A172 (cell line): ENCODE measurements at places on chromosomes 5 and 9. TPM values are rescaled to one million over a fixed set of nuclear protein-coding genes. Genes with fewer than 3 reads are reported as not detected.

The NR2F1 gene
- 6.9 and 10.0 TPM in 2 replicates for total RNA-seq

The CDHR2 gene
- total RNA-seq, result 0.12 TPM in 1 of 2 replicates, not detected in the other

The TXNDC8 gene
- not detected in 2 replicates for total RNA-seq

- no peak for DNase-seq
These were observed 286.6 kb upstream of the POU5F2 start for GRCh38 chr5:94028001-94028400.

- no peak for DNase-seq
These were observed 123.9 kb upstream of the PUM3 start for GRCh38 chr9:2967766-2968165.

DNA sequence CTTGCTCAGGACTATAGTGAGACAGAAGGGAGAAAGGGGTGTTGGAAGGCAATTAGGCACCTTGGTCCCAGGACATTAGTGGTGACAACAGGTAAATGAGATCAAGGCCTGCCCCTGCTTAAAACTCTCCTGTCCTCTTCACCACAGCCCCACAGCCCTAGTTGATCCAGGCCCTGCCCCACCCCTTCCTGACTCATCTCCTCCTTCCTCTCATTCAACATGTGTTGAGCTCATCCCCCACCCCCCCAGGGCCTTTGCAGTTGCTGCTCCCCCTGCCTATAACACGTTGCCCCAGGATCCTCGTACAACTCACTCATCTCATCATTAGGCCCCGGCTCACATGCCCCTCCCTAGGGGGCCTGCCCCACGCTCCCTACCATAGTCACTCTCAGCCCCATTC lies 66.8 kb downstream of the TSPAN17 start:
- DNase-seq, result peak; percentile 13

DNA sequence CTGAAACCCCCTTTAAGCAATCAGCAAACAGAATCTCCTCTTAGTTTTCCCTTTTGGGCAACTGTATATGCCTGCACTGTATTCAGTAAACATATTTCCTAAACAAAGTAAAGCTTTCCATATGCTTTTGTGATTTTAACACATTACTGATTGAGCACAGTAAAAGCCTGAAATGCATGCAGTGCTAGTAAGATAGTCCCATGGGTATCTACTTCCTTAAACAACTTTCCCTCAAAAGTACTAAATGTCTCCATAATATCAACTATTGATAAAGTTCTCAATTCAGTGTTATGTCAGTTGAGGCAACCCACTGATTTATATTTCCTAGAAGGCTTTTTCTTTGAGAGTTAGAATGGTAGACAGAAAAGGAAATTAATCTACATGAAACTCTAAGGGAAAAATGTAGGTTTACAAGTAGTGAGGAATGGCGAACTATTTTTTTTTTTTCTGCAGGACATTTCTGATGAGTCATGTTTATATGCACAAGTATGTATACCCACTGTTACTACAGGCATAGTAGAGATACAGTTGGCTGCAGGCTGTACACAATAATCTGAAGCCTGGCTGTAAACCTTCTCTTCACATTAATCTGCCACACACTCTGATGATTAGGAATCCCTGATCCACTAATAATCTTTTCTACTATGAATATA lies 31.2 kb upstream of the CEP120 start:
- peak; percentile 17 for DNase-seq

DNA sequence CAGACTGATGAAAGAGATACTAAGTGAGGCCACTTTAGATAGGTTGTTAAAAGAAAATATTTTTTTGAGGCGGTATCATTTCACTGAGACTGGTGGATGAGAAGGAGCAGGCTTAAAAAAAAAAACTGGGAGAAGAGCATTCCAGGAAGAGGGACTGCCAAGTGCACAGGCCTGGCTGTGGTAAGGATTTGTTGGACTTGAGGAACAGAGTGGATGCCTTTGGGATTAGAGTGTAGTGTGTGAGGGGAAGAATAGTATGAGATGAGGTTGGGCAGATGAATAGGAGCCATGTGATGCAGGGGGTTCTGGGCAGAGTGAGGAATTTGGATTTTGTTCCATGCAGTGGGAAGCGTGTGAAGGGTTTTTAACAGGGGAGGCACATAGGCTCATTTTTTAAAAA lies 57.9 kb downstream of the PBX3 start:
- DNase-seq, result no peak

- DNase-seq, result peak; percentile 92
These were observed 50.7 kb upstream of the VLDLR start for GRCh38 chr9:2570615-2571479.

GRCh38 chr5:169025491-169025890 lies 275.4 kb downstream of the SLIT3 start:
- DNase-seq, result no peak

DNA sequence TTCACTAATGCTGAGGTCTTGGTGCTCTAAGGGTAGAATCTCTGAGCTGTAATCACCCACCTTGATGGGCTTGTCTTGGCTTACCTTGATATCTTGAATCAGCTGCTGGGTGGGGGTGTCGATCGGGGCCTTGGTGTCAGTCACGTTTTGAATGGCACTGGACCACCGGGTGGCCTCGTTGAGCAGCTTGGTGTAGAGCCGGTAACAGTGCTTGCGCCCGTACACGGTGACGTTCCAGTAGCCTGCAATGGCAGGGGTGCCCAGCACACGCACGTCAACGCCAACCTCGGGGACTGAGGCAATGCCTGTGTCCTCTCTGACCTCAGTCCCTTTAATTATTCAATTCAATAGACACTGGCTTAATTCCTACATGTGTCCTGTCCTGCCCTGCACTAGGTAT lies 63.1 kb upstream of the RETREG1 start:
- no peak for DNase-seq
